ENCODE measurements at places on chromosomes 2 and 18. TPM values are rescaled to one million over a fixed set of nuclear protein-coding genes. Genes with fewer than 3 reads are reported as not detected.

DNA sequence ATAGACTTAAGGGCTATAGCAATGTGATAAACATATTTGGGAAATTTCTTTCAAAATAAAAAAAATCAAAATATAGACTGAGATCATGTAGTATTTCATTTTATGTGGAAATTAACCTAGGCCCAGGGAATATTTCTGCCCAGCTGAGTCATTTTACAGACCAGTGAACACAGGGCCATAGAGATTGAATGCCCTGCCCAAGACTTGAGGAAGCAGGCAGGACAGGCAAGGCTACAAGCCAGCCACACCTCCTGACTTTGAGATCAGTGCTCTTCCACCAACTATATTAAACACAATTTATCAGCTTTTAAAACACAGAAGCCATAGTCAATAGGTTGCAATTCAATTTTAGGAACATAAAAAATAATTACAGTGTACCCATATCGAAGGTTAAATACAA is 12.9 kb downstream of the CCDC148 start:
- no peak for DNase-seq

DNA sequence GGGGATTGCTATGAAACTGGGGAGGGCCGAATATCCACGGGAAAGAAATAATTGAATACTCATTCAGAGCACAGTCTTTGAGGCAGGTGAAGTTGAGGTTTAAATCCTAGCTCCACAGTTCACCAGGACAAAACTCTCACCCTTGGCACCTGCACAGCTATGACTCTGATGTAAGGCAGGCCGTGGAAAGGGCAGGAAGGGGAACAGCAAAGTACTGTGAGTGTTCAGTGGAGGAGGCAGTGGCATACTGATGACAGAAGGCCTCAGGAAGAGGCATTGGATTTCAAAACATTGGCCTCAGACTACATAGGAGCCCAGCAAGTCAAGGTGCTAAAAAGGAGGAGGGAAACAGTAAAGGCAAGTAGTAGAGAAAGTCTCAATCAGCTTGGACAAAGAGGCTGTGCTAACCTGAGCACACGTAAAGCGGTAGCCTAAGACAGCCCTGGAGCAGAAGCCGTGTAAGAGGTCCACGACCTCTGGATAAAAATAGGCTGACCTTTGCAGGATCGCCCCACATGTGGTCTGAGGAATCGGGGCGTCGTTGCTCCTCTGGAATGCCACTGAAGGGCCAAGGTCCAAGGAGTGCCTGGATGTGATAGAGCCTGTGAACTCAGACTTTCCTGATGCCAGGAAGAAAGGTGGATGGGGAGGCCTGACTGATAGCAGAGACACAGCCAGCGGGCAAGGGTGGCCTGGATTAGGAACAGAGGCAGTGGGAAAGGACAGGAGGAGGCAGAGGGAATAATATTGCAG is 243.6 kb downstream of the PID1 start:
- DNase-seq = no peak

- DNase-seq = no peak
These were observed 288.3 kb downstream of the CYP26B1 start for GRCh38 chr2:71859211-71859847.

- peak; percentile 84 for DNase-seq
These were observed 41.3 kb downstream of the REV1 start for GRCh38 chr2:99448556-99448955.

DNA sequence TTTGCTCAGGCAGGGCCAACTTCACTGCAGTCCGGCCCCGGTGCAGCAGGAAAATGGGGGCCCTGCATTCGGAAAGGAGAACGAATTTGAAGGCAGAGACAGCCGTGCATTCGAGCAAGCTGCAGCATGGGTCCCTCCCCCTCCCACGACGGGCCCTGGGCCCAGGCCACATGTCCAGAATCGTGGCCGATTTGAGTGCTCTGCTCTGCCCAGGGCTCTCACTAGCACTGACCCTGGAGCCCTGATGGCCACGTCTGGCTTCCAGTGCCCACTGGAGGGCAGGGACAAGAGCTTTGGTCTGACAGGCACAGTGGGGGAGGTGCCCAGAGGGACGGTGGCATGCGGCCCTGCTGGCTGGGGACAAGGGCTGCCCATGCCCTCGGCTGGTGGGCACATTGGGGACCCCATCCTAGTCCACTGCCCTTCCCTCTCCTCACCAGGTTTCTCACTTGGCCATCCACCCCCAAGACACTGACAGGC is 14.4 kb upstream of the KLHL30 start:
- DNase-seq = no peak

GRCh38 chr2:193409951-193410350 is 1215.2 kb upstream of the TMEFF2 start:
- no peak for DNase-seq

GRCh38 chr2:42905341-42906110 is 113.1 kb upstream of the HAAO start:
- DNase-seq = no peak

- no peak for DNase-seq
These were observed 183.4 kb downstream of the GALR1 start for GRCh38 chr18:77433076-77433475.

- no peak for DNase-seq
These were observed 18.2 kb downstream of the NFATC1 start for GRCh38 chr18:79413901-79414300.

DNA sequence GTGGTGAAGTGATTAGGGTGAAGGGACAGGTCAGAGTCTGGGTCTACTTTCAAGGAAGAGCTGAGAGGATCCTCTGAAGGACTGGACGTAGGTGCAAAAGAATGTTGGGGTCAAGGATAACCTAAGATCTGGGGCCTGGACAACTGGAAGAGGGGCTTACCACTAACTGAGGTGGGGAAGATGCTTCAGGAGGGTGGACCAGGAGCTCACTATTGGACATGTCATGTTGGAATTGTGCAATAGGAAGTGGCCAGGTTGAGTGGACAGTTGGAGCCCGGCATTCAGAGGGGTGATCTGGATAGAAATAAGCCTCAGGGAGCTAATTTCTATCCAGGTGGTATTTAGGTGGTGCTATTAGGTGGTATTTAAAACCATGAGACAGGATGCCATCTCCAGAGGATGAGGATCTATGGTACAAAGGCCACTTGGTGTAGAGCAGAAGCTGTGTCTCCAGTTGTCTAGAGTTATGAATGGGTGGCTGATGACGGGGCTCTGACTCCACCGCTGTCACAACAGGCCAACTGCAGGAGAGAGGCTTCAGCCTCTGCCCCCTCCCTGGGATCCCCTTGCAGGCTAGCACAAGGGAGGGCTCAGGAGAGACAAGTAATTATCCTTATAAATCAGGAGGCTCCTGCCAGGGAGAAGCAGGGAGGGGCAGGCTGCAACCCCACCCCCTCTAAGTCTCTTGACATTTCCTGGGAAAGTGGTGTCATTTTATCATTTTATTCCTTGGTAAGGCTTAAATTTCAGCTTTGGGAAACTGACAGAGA is 158.0 kb downstream of the SMAD7 start:
- no peak for DNase-seq

- peak; percentile 11 for DNase-seq
These were observed 76.0 kb downstream of the UXS1 start for GRCh38 chr2:106117882-106118684.

DNA sequence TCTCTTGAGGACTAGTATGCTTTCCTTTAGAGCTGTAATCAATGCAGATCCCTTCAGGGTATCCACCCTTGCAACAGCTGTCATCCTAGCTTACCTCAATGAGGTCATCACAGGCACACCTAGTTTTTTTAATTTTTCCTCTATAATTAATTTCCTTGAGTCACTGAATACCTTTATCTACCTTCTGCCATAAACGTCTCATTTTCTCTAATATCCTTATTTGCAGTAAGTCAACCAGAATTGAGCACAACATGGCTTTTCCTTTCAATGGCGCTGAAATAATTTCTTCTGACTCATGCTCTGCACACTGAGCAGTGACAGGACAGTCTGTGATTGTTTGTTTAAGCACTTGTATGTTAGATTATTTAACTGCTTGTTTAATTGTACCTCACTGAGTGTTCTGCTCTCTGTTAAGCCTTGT is 49.4 kb downstream of the ETAA1 start:
- DNase-seq = peak; percentile 44

GRCh38 chr2:95030496-95030895 is 5.0 kb downstream of the MAL start:
- no peak for DNase-seq

- DNase-seq = no peak
These were observed 464.6 kb upstream of the SPHKAP start for GRCh38 chr2:228646061-228646460.

DNA sequence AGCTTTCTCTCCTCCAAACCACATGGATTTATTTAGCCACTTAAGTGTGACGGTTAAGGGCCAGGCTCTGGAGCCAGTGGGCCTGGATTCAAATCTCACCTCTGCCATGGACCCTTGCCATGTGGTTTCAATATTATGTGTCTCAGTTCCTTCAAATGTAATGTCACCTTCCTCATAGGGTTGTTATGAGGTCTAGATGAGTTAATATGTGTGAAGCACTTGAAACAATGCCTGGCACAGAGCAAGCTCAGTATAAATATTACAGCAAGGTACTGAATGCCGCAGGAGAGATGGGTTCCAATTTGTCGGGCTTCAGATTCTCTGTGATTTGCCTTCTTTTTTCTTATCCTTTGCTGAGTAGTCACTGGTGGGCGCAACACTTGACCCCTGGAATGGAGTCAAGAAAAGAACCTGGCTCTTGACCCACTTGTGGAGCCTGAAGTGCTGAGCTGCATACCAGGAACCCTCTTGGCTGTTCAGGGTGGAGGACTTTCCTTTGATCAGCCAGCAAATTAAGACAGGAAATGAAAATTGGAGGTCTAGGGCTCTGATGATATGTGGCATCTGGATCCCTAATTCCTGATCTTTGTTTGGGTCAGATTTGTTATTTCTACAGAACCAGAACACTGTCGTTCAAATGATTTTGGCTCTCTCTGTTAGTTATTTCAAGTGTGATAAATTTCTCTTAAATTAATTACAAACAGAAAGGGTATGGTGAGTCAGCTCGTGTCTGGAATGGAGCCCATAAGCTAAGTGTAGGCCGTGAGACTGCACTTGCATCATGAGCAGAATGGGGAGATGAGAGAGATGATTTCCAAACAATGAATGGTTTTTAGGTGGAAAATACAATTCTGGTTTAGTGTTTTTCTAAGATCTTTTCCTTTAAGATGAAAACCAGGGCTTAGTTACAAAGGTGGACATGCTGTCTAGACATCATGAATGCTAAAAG is 293.0 kb downstream of the KCNS3 start:
- peak; percentile 65 for DNase-seq

- no peak for DNase-seq
These were observed 59.1 kb downstream of the CDC42EP3 start for GRCh38 chr2:37612382-37612781.

- peak; percentile 18 for DNase-seq
These were observed 59.8 kb upstream of the PELI1 start for GRCh38 chr2:64203858-64204632.

- peak; percentile 38 for DNase-seq
These were observed 1.0 kb downstream of the PLEKHB2 start for GRCh38 chr2:131105950-131106801.

- DNase-seq = no peak
These were observed 298.5 kb downstream of the PLCL1 start for GRCh38 chr2:198102856-198103255.

- DNase-seq = peak; percentile 56
These were observed 106.2 kb upstream of the DLX2 start for GRCh38 chr2:172208791-172209325.

DNA sequence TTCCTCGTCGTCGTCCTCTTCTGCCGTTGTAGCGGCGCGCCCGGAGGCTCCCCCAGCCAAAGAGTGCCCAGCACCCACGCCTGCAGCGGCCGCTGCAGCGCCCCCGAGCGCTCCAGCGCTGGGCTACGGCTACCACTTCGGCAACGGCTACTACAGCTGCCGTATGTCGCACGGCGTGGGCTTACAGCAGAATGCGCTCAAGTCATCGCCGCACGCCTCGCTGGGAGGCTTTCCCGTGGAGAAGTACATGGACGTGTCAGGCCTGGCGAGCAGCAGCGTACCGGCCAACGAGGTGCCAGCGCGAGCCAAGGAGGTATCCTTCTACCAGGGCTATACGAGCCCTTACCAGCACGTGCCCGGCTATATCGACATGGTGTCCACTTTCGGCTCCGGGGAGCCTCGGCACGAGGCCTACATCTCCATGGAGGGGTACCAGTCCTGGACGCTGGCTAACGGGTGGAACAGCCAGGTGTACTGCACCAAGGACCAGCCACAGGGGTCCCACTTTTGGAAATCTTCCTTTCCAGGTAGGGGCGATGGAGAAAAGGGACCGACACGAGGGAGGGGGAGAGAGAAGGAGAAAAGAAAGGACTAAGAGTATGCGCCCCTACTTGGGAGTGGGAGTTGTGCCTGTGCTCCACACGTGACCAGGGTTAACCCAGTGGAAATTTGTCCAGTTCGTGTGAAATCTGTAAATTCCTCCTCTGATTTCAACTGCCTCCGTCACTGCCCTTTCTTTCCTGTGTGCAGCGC is 800 bp downstream of the HOXD13 start:
- no peak for DNase-seq

GRCh38 chr2:29072971-29073725 is 1.2 kb downstream of the PCARE start:
- DNase-seq = no peak

GRCh38 chr2:112661656-112662305 is 16.0 kb downstream of the SLC20A1 start:
- no peak for DNase-seq

DNA sequence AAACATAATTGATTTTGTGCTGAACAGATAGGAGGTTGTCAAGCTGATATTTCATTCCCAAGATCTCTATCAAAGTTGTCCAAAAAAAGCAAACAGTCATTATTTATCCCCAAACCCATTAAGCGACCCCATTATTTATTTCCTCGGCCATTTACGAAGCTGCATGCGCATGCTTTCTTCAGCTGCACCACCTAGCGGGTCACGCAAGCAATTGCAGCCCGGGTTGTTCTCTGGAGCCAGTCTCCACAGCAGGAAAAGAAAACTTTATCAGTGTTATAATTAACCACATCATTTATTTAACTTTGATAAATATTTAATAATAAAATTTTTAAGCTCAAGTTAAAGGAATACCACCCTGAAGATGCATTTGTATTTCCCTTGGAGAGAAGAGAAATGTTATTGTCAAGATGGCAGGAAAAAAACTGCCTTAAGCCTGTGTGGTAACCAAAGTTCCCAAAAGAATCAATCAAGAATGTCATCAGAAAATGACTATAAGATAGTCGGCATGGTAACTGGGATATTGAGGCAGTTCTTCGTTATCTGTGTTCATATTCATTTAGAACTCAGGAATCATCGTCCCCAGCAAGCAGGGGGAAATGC is 304.7 kb downstream of the FBXO15 start:
- DNase-seq = peak; percentile 55

MEP1B gene
- not detected for total RNA-seq

SLC5A7 gene
- not detected for total RNA-seq

PPP1R1C gene
- total RNA-seq = not detected

POU3F3 gene
- not detected for total RNA-seq

LINC00305 gene
- total RNA-seq = not detected

SP9 gene
- total RNA-seq = not detected

ATP6V1B1 gene
- not detected for total RNA-seq

HMSD gene
- total RNA-seq = not detected

C2orf72 gene
- not detected for total RNA-seq

CNGA3 gene
- total RNA-seq = not detected

STPG4 gene
- total RNA-seq = 0.83 TPM

REG1B gene
- not detected for total RNA-seq
